ENCODE measurements at places on chromosomes 3 and 15.

GRCh38 chr15:43251185-43251870 is 15.4 kb downstream of the TGM5 start:
- DNase-seq, result no peak

DNA sequence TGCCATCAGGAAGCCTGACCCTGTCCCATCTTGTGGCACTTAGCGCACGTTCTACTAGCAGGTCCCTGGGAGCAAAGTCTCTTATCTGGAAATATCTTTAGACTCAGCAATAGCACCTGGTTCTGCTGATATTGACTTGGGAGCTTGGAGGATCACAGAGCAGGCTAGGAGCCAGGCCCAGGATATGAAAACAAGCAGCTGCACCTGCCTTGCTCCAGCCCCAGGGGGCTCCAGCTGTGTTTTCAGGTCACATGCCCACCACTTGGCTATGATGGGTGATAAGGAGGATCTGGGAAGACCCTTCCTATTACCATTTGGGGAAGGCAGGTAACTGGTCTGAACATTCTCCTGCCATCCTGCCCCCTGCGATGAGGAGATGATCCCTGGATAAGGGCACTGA is 87.8 kb downstream of the C3orf70 start:
- DNase-seq, result no peak

- no peak for DNase-seq
These were observed 106.4 kb downstream of the ANO10 start for GRCh38 chr3:43515208-43515917.

DNA sequence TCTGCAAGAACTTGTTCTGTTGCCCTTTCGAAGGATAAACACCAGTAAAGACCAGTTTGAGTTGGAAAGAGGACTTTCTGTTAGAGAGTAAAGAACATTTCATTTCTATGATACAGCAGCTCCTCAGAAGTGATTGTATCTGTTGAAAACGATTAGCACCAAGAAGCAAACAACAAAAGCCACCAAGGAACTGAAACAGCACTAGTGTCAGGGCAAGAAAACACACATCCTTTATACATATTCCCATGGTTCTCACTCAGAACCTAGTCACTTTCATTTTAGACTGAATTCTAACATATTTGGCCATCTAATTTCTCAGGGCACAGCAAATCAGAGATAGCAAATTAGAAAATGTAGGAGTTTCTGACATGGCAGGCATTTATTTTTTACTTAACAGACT is 116.1 kb downstream of the ATP1B3 start:
- DNase-seq, result no peak

GRCh38 chr3:182349951-182350517 is 443.3 kb upstream of the ATP11B start:
- DNase-seq, result no peak

GRCh38 chr3:18149386-18149785 is 275.8 kb downstream of the SATB1 start:
- DNase-seq, result no peak

DNA sequence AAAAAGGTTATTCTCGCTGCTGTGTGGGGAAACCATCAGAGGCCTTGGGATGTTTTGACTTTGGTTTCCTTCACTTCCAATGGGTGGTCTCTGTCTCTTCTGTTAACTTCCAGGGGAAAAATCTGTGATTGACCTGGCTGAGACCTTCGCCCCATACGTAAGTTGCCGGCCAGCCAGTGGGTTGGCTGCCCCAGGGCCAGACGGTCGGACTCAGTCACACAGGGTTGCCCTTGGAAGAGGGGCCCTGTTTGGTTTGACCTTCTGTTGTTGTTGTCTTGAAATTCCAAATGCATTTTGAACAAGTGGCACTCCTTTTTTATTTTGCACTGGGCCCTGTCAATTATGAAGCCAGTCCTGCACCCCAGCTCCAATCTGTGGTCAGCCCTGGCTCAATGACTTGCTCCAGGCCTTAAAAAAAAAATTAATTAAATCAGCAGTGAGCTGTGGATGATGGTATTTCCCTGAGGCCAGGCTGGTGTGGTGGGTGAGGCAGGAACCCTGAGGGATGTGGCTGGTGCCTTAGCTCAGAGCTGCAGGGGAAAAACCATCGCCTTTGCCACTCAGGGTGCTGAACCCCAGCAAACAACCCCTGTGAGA is 4.5 kb downstream of the FAM107A start:
- DNase-seq, result no peak

- no peak for DNase-seq
These were observed 394.1 kb upstream of the NECTIN3 start for GRCh38 chr3:110677506-110677905.

- DNase-seq, result no peak
These were observed 264.8 kb upstream of the IGF1R start for GRCh38 chr15:98383571-98383970.

DNA sequence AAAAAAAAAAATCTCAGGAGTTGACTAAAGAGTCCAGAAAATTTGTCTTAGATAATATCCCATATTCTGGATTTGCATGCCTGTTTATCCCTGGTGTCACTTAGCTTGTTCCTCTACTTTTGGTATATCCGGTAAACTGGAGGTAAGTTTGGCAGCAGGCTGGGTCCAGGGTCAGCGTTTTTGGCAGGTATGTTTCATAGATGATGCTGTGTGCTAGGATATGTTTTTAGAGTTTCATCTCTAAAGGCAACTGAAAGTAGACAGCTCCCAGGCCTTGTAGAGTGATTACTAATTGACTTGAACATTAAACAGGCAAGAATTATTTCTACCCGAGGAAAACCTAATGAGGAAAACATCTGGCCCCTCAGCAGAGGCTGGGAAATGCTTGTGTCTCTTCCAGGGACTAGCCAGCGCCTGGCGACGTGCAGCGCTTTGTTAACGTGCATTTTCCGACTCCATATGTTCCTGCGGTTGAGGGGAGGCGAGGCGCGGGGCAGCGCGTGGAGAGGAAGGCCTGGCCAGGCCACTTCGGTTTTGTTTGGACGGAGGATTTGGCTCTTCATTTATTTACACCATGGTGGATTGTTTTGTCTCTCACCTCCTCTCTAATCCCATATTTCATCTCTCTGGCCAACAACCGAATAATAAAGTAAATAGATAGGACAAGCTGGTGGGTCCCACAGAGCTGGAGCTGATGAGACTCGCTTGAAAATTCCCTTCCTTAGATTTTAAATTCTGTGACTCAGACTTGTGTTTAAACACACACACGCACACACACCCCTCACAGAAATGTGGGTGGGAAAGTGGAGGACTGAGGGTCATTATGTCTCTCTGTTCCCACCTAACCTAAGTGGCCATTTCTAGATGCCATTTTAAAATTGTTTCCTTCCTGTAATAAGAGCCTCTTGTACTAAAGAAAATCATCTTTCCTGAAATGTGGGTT is 65.3 kb downstream of the ASB7 start:
- DNase-seq, result no peak

GRCh38 chr3:167723872-167724271 is 10.8 kb downstream of the PDCD10 start:
- no peak for DNase-seq

DNA sequence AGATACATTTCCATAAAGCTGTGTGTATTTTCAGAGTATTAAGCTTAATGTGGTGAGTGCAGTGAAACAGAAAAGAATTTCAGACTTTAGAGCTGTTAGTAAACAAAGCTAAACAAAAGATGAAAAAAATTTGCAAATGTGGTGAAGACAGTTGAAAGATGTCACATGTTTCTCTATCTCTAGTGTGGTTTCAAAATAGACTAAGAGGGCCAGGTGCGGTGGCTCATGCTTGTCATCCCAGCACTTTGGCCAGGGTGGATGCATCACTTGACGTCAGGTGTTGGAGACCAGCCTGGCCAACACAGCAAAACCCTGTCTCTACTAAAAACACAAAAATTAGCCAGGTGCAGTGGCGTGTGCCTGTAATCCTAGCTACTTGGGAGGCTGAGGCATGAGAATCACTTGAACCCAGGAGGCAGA is 466.0 kb upstream of the NR2F2 start:
- DNase-seq, result no peak

DNA sequence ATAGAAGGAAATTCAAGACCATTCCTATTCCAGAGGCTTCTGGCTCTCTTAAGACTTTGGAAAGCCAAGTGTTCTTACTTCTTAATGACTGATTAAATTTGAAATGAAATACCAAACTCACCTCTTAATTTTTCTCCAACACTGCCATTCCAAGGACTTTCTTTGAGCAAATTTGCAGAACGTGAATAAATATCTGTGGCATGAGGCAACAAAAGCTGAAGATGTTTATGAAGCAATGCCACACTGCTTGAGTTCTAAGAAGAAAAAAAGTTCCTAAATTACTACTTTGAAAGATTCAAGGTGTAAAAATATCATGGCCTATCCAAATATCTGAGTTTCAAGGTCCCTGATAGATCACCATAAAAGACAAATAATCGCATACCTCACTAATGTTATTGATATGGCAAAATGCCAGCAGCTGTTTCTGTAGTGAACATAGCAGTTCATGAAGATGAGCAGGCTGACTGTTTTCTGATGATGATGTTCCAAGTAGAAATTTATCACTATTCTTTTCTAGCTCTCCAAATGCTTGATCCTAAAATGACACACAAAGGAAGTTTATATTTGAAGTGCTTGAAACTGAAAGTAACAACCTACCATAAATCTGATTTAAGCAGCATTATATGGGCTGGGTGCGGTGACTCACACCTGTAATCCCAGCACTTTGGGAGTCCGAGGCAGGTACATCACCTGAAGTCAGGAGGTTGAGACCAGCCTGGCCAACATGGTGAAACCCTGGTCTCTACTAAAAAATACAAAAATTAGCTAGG is 104.4 kb downstream of the HERC1 start:
- DNase-seq, result no peak

- peak; percentile 78 for DNase-seq
These were observed 26.7 kb downstream of the MELTF start for GRCh38 chr3:197002701-197003454.

- DNase-seq, result peak; percentile 6
These were observed 1.8 kb downstream of the PRKCD start for GRCh38 chr3:53162672-53163443.

DNA sequence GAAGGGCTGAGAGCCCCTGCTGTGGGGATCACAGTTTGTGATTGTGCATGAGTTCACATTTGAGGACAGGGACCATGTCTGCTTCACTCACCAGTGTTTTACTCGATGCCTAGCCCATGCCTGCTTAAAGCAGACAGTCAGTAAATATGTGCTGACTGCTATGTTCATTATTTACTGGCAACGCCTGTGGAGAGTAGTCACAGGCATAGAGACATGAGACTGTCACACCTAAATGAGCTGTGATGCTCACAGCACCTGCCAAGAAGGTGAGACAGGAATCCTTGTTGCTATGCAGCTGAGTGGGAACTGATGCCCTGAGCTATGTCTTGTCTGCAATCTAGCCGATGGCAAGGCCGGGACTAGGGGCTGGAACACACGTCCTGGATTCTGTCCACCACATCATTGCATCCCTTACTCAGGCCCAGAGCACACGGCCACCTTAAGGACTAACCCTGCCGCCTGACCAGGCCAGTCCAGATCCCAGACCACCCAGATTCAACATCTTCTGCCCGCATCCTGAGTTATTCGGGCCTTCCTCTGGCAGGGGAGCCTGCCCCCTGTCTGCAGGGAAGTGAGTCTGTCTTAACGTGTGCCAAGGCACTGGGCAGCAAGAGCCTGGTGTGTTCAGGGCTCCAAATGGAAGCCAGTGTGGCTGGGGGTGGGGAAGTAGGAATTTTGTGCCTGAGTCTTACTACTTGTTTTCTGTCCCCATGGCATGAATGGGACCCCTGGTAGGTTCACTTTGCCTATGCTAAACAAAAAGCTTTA is 44.8 kb downstream of the FGD5 start:
- DNase-seq, result no peak

DNA sequence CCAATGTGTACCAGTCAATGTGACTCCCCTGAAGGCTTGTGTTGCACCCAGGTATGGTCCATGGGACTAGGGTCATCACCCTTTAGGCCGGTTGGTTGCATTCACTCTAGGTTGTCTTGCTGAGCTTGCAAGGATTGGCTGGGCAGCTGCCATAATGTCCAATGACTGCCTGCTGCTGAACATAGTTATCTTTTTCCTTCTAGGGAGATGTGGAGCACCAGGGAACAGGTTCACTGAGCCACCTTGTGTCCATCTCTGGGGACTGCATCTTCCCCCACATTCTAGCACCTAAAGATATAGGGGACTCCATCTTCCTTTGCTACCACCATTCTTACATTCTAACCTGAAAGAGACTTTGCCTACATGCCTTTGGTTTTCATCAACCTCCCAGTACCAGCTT is 580.4 kb upstream of the TBL1XR1 start:
- DNase-seq, result peak; percentile 26

DNA sequence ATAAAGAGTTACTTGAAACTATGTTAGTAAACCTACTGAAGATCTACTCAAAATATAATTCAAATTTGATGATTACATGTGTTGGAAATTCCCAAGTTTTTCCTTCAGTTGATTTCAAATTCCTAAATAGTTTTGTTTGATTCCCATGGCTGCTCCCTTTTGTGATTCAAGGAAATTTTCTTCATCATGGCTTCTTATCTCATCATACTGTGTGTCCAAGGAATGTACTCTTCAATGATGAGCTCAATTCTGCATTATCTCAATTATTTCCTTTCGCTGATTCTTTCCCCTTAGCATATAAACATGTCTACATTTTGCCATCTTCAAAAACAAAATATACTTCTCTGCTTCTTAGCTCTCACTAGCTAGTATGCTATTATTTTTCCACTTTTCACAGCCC is 460.4 kb upstream of the NAALADL2 start:
- DNase-seq, result no peak

GRCh38 chr3:149151843-149152242 is 22.4 kb downstream of the HPS3 start:
- no peak for DNase-seq
